ENCODE measurements at places on chromosomes 6 and 20. TPM values are rescaled to one million over a fixed set of nuclear protein-coding genes. Genes with fewer than 3 reads are reported as not detected.

GRCh38 chr20:63941282-63942081, 14.7 kb downstream of the UCKL1 start:
- DNase-seq, result no peak
- H3K27me3 ChIP-seq, result no peaks in the 10 kb centered on the region
- H3K4me3 ChIP-seq, result no peak overlapping the region
- H3K36me3 ChIP-seq, result peaks cover 74% of the 10 kb centered on the region
- H3K4me1 ChIP-seq, result no peaks in the 10 kb centered on the region
- H3K27ac ChIP-seq, result no peak overlapping the region

DNA sequence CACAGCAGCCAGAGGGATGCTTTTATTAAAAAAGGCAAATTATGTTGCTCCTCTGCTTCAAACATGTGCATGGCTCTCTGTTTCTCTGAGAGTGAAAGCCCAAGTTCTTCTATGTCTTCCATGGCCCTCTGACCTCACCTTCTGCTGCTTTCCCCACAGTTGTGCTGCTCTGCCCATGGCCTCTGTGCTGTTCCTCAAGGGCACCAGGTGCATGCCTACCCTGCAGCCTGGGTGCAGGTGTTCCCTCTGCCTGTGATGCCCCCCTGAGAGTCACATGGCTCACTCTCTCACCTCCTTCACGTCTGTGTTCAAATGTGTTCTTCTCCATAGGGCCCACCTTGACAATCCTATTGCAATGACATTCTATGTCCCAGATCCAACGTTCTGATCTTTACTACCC, 477.0 kb upstream of the CHD6 start:
- no peaks in the 10 kb centered on the region for H3K4me1 ChIP-seq
- no peak for DNase-seq
- H3K4me3 ChIP-seq, result no peak overlapping the region
- no peaks in the 10 kb centered on the region for H3K36me3 ChIP-seq
- H3K27me3 ChIP-seq, result no peaks in the 10 kb centered on the region

DNA sequence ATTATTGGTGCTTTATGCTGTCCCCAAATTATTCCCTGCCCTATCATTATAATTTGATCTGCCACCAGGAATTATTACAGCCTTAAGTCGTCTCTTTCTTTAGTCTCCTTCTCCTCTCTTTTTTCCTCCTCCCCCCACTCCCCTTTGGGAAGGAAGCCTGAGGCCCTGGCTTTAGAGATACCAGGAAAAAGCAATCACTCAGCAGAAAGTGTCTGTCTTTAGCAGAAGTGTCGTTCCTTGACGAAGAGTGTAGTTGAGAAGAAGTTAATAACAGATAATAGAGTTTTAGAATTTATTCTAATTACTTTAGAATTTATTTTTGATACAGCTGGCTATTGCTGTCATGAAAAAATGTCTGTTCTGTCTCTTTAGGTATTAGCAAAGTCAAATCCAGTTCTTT, 16.5 kb downstream of the LIN28B start:
- no peaks in the 10 kb centered on the region for H3K36me3 ChIP-seq
- no peak for DNase-seq
- no peak overlapping the region for H3K27ac ChIP-seq
- no peaks in the 10 kb centered on the region for H3K4me1 ChIP-seq
- H3K27me3 ChIP-seq, result no peaks in the 10 kb centered on the region
- no peak overlapping the region for H3K4me3 ChIP-seq

DNA sequence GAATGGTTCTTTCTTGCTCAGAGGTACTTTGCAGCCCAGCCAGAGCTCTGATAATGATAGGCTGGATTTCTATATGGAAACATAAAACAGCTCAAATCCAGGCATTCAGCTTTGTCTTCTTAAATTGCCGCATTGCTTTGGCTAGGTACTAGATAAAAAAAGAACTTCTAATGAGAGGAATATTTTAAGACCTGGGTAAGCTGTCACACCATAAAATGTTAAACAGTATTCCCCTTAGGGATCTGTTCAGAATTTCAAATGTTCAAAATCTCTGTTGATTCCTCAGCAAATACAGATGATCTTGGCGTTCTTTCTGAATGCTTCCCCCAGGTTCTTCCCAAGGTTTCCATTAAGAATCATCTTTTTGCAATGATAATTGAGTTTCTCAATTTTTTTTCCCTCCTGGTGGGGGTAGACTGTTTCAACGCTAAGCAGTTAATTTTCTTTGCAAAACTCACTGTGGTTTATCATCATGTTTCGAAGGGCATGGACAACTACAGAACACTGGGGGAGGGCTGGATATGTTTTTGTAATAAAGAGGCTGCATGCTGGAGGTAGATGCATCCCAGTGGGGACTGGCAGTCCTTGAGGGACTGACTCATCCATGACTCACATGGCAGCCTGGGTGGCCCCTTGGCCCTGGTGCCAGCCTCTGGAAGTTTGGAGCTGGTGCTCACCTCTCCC, 31.0 kb downstream of the TIAM2 start:
- H3K36me3 ChIP-seq, result peaks cover 19% of the 10 kb centered on the region
- no peak overlapping the region for H3K4me3 ChIP-seq
- DNase-seq, result peak; percentile 98
- peaks cover 33% of the 10 kb centered on the region for H3K4me1 ChIP-seq
- peak overlapping the region; percentile 24 for H3K27ac ChIP-seq
- no peaks in the 10 kb centered on the region for H3K27me3 ChIP-seq

DNA sequence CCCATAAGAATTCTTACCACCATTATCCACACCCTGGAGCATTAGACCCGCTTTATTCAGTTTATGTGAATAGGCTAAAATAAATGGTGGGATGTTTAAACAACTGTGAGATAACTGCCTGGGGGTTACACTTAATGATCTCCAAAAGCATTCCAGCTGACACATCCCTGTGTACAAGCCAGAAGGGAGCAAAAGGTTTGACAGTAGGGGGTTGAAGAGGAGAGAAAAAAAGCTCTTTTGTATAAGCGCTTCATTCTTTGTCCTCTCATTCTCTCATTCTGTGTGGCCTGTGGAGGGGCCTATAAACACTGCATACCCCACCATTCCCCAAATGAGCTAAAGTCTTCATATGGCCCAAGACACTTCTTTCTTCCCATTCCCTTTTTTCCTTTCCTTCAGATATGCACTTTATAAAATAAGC, 30.8 kb upstream of the COL21A1 start:
- H3K4me3 ChIP-seq, result no peak overlapping the region
- peak; percentile 59 for DNase-seq
- H3K4me1 ChIP-seq, result peaks cover 38% of the 10 kb centered on the region
- peak overlapping the region; percentile 35 for H3K27ac ChIP-seq
- no peaks in the 10 kb centered on the region for H3K27me3 ChIP-seq

DNA sequence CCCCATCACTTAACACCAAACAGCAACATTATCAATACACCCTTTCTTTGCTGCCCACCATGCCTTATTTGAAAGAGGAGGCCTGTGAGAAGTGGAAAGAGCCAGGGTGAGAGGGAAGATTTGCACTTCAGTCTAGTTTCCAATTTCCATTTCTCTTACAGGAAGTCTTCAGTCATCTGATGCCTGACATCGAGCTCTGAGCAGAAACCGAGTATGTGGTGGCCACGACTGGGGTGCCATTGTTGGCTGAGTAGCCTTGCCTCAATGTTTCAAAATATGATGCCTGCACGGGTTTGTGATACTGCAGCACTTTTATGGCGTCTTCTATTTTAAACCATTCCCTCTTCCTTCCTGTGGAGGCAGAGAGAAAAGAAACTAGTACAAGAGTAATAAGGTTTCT, 39.8 kb upstream of the SMIM29 start:
- H3K36me3 ChIP-seq, result peaks cover 34% of the 10 kb centered on the region
- H3K27me3 ChIP-seq, result no peaks in the 10 kb centered on the region
- no peak overlapping the region for H3K4me3 ChIP-seq
- DNase-seq, result no peak
- H3K4me1 ChIP-seq, result 0 out of 2 replicates have a peak, but pooled peaks cover 6% of the 10 kb centered on the region
- H3K27ac ChIP-seq, result no peak overlapping the region

DNA sequence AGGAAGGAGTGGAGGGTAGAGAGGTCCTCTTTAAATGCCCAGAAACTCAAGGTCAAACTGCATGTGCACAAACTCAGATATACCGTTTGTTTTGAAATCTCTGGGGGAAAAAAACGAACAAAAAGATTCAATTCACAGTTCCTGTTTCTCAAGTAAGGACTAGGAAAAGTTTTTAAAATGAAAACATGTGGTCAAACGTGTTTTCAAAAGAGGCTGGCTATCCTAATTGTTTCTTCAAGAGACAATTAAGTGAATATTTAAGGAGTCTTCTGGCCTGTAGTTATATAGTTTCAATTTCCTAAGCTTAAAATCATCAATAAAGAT, 3.1 kb downstream of the RSPO3 start:
- no peaks in the 10 kb centered on the region for H3K36me3 ChIP-seq
- H3K27me3 ChIP-seq, result peaks cover 44% of the 10 kb centered on the region
- DNase-seq, result no peak

DNA sequence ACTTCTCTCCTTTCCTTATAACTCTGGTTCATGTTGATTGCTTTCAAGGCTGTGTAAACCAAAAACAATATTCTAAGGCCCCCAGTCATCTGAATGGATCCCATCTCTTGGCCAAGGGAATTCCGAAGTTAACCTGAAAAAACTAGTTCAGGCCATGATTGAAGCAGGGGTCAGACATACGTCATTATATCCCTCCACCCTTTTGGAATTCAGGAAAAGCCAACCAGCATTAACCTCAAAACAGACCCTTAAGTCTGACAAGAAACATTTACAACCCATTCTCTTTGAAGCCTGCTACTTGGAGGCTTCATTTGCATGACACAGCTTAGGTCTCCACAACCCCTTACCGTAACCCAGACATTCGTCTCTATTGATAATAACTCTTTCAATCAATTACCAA, 39.7 kb downstream of the SLC26A8 start:
- no peaks in the 10 kb centered on the region for H3K4me1 ChIP-seq
- peaks cover 10% of the 10 kb centered on the region for H3K27me3 ChIP-seq
- no peak overlapping the region for H3K4me3 ChIP-seq
- no peak overlapping the region for H3K27ac ChIP-seq

CEP85L gene
- total RNA-seq, result 6.5 TPM

UST gene
- total RNA-seq, result 6.7 TPM
